ENCODE measurements at places on chromosomes 7 and 10.

- no peak for DNase-seq
Observed at GRCh38 chr7:2260820-2261219, 18.8 kb downstream of the NUDT1 start.

DNA sequence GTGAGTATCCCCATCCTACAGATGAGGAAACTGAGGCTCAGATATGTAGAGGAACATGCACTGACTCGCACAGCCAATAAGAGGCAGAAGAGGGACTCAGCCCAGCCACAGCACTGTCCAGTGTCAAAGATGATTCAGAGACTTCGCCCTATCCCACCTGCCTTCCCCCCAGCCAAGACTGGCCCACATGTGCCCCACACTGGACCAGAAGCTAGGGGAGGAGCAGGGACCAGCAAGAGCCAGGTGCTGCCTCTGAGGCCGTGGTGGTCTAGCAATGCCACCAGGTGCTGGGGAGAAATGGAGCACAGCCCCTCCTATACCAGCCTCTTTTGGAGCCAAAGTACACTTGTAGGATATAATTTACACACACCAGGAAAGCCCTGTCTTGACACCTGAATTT, 22.3 kb downstream of the GRID1 start:
- DNase-seq = no peak

DNA sequence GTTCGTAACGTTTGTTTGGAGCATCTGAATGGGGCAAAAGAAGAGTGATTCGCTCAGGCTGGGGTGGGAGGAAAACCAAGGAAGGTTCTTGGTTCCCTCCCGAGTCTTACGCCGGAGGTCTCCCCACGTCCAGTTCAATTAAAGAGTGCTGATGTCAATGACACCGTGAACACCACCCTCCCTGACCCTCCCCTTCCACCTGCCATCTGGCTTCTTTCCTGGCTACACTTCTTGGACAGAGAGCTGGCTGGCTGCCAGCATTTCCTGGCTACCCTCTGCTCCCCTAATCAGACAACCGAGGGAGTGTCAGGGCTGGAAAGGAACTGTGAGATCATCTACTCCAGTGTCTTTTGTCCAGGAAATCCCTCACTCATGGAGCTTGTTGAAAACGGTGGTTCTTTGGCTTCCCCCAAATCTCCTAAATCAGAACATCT, 24.1 kb upstream of the FFAR4 start:
- no peak for DNase-seq

DNA sequence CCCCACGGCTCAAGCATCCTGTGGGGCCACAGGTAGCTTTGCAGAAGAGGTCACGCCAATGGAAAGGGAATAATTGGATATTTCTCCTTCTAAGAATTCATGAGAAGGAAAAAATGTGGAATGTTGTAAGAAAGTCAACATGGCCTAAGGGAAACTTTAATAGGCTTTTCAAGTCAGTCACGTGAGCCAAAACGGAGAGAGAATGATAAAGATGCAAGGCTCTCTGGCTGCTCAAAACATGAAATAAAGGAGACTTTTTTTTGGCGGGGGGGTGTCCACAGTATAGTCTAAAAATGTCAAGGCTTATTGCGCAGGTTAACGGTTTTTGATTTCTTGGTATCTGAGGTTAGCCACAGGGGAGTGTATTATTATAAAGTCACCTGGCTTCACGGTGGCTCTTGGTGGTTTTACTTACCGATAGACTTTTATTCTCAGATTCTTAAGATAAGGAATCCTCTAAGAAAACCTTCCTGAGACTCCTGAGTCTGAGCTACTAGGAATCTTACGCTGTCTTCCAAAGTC, 148.1 kb downstream of the ARHGAP21 start:
- no peak for DNase-seq

GRCh38 chr7:38630720-38631673, at the start of gene AMPH:
AMPH (minus strand) TSS chr7:38631373; CDS start chr7:38631351, 22 bp downstream.
- DNase-seq = peak; percentile 33

Data from inflammatory macrophage treated with lipopolysaccharide for 1 hour (primary cell).